Stimulated activated CD8-positive, alpha-beta memory T cell treated with anti-CD3 and anti-CD28 coated beads, Interleukin-2, amount 100 ng/mL, for 1 hour (primary cell): ENCODE measurements at places on chromosomes 7 and 10.
A peak's percentile ranks its signal among the peaks of the same experiment; 100 is the strongest.

DNA sequence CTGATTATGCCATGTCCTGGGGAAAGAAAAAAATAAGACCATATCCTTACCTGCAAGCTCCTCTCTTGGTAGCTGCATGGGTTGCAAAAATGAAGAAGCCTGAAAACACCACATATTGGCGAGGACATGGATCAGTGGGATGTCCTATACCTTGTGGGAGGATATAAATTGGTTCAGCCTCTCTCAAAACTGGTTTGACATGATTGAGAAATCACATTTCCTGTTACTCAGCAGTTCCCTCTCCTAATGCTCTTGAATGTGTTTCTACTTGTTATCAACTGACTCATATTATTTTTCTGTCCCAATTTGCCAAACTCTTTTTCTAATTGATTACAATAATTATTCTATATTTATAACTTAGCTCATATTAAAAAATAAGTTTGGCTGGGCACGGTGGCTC, 380.2 kb downstream of the EXOC4 start:
- no peak for DNase-seq

- no peak for DNase-seq
Measured at GRCh38 chr7:157890921-157891401, 554.2 kb downstream of the DNAJB6 start.

DNA sequence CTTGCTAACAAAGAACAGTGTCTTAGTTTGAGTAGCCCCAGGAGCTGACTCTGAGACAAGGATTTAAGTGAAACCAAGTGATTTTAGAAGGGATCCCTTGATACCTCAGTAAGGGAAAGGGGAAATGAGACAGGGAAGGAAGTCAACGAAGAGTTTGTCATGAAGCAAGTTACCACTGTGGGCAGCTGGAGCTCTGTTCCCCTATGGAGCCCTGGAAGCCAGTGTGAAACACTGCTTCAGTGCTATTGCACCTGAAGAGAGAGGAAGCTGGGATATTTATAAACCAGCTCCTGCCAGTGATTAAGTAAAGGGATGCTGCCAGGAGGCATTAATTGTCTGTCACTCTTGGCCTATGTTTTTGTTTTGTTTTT, 58.9 kb upstream of the WAPL start:
- DNase-seq = no peak

DNA sequence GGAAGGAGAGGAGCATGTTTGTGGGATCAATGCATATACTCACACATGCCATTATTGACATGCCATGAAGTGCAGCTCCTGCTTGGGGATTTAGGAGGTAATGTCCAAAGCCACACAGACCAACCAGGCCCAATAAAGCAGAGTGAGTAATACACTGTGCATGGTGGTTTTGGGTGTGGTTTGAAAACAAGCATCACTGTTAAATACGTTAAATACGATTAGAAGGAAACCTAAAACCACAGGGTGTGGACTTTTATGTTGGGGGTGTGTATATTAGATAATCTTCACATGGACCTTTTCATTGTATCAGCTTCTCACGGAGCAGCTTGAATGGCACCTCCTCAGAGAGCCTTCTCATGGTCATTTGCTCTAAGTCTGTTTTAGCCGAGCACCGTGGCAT, 10.4 kb upstream of the EIF3A start:
- DNase-seq = peak; percentile 13

DNA sequence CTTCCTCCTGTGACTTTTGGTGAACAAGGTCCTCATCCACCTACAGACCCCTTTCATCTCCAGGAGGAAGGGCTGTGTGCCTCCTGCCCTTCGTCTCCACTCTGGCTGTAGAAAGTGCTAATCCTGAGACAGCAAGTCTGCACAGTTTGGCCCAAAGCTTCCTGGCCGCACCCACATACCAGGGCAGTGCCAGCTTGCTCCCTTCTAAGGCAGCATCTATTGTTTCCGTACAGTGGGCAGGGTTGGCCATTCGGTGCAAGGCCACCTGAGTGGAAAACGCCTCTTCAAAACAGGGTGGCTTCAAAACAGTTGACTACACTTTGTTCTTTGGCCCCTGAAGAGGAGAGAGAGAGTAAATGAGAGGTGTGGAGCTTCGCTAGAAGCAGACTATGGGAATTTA, 134.1 kb upstream of the KLF14 start:
- DNase-seq = no peak

DNA sequence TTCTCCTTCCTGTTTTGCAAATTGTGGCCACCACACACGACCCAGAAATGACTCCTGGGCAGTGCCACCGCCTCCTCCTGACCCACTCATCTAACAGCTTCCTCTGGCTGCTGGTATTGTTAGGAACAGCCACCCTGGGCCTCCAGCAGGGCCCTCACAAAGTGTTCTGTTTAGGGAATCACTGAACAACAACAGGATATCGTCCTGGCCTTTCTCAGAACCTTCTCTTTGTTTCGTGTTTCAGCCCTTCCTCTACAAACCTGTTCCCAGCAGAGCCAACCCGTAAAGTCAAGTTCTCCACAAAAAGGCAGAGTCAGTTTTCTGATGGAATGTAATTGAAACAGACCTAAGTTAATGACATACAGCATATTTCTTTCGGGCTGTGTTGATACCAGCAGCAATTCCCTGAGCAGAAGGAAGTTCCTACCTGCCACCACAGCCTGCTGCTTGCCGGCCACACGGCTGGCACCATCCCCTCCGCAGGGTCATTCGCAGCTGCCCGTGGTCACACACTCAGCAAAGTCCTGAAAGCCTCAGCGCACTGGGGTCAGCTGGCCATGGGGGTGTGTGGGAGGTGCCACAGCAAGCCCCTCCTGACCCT, 91.7 kb upstream of the PITRM1 start:
- DNase-seq = no peak

GRCh38 chr7:33596686-33597085, 308.7 kb upstream of the BMPER start:
- no peak for DNase-seq

DNA sequence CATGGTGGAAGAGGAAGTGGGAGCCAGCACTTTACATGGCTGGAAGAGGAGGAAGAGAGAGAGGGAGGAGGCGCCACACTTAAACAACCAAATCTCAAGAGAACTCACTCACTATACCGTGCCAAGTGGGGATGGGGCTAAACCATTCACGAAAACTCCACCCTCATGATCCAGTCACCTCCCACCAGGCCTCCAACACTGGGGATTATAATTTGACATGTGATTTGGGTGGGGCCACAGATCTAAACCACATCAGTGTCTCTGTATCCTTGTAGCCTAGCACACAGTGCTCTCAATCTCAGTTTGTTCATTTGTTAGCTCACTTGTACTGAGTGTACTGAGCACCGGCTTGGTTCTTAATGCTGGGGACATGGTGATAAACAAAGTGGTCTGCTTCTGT, 228.3 kb downstream of the BUB3 start:
- DNase-seq = no peak
